BJ (cell line): ENCODE measurements at places on chromosomes 12 and 14.

GRCh38 chr12:115869604-115870003, 407.9 kb downstream of the MED13L start:
- DNase-seq = no peak

GRCh38 chr12:104172570-104172947, 34.5 kb upstream of the NFYB start:
- DNase-seq = no peak

DNA sequence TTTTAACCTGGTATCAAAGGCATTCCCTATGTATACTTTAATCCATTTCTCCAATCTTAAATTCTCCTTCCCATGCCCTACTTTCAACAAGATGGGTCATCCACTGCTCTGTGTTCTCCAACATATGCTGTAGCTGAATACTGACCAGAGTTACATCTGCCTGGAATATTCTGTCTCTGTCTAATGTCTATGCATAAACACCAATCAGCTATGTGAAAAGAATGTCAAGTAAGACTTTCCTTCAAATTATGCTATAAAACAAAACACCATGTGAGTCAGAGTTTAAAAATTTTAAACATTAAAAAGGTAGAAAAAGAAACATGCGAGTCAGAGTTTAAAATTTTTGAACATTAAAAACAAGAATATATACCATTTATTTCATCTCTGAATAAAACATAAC, 19.3 kb downstream of the NT5DC3 start:
- no peak for DNase-seq

DNA sequence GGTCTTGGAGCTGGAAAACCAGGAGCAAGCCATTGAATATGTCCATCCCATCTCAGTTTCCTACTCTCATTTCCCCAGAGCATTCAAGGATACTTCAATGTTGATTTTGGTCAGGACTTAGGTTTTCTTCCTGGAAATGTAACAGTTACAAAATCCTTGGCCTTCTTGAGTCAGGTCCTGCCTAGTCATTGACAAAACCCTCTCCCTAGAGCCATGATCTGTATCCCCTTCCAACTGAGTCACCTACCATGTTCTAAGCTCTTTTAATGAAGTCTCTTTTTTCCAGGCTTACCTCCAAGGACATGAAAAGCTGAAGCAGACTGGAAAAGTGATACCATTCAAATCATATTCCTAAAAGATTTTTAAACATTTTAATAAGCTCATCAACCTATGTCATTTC, 549.2 kb downstream of the GALC start:
- DNase-seq = no peak

DNA sequence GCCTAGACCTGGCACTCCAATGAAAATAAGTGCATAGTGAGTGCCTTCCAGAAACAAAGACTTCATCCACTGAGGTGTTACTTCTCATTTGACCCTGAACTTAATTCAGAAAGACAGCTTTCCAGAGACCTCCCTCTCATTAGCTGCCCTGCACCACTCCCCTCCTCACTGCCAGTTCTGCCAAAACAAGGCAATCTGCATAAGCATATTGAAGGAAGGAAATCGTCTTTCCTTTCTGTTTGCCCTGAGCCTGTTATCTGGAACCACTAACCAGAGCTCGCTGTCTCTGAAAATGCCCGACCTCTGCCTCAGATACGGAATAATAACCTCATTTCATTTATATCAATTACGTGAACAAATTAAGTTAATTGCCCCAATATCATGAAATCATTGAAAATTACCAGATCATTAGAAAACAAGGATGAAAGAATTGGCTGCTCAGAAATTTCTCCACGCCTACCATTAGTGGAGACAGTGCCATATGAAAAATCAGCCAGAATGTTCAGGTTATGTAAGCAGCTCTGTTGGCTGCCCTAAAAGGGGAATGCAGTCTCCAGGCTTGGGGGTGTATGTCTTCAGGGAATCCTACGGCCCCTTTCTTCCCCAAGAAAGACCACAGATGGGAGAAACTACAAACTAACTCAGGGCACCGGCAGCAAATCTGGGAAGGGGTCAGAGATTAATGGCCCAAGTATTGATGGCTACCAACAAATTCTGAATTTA, 149.9 kb upstream of the FKBP4 start:
- no peak for DNase-seq

DNA sequence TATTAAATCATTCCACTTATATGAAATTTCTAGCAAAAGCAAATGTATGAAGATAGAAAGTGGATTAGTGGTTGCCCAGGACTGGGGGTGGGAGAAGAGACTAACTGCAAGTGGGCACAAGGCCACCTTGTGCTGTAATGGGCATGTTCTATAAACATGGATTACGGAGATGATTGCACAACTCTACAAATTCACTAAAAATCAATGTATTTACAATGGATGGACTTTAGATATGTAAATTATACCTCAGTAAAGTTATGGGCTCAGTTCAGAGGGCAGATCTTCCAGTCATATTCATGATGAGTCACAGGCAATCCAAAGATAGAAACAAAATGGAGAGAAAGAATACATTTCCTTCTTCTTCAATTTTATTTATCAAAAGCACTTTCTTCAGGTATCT, 173.9 kb downstream of the NDUFA12 start:
- DNase-seq = no peak

GRCh38 chr12:110253176-110253575, 27.9 kb upstream of the ATP2A2 start:
- DNase-seq = no peak

DNA sequence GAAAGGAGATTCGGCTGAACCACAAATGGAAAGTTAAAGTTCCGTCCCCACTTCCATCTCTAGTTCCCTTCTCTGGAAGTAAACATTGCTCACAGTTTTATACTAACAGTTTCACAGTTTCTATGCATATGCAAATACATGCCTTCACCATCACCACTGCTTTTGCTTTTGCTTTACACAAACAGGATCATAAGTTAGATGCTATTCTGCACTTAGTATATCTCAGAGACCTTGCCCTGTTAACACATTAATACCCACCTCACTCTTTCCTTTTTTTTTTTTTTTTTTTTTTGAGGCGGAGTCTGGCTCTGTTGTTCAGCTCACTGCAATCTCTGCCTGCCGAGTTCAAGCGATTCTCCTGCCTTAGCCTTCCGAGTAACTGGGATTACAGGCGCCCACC, 890 bp downstream of the TEP1 start:
- no peak for DNase-seq

- DNase-seq = no peak
Observed at GRCh38 chr14:102490456-102490855, 19.1 kb downstream of the ANKRD9 start.

GRCh38 chr12:102314821-102315220, 117.2 kb upstream of the PMCH start:
- DNase-seq = no peak

DNA sequence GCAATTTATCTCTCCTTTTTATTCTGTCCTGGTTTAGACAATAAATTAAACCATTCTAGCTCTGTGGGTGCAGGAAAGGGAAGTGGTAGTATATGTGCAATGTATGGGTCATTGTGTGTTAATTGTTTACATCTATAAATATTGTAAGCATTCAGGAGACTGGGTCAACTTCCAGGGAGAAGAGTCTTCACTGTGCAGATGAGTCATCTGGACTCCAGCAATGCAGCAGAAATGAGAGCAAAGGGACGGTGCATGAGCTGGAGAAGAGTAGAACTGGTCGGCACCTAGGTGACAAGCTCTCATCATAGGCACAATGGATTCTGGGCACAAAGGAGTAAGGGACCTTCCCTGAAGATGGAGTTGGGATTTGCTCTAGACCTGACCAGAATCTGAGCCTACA, 211.1 kb upstream of the DAAM1 start:
- no peak for DNase-seq

DNA sequence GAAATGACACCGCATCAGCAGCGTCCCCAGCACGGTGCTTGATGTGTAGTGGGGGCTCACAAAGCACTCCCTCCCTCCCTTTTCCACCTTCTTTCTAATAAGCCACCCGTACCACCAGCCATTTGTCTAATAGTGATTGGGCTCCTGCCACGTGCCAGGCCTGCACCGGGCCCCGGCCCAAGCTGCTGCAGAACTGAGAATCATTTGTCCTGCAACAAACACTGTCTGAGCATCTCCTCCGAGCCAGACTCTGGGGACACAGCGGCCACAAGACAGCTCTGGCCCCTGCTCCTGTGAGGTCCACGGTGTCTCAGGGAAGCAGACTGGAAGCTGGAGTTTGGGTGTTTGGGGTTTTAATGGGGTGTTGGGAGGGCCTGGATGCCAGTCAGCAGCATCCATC, 43.9 kb downstream of the MVK start:
- DNase-seq = no peak

DNA sequence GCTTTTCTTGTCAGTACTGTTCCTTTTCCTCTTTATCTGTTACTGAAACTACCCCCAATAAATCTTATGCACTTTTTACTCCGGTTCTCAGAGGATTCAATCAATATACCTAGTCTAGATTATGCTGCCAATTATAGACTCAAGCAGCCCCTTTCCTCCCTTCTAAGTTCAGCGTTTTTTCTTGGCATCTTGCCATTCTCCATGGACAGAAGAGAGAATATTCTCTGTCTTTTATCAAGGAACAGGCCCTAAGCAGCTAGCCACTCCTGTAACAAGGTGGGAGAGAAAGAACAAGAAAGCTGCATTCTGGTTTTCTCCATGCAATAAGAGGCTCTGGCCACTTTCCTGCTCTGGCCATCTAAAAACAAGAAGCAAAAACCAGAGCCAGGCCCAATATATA, 263.0 kb upstream of the ALG10 start:
- DNase-seq = no peak

DNA sequence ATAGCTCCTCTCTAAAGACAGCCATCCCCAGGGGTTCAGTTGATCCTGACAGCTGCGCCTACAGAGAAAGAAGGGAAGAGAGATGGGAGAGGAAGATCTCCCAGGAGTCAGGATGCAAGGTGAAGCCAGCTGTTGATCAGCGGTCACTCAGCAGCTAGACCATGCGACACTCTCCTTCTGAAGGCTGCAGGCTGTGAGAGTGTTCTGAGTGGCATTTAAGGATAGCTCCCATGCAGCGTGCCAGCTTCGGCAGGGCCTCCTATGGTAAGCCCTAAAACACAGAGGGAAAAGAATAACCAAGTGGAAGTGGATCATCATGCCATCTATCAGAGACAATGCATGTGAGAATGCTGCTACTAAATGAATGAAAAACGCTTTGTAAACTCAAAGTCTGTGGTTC, 197.9 kb upstream of the NUDT4 start:
- DNase-seq = no peak

DNA sequence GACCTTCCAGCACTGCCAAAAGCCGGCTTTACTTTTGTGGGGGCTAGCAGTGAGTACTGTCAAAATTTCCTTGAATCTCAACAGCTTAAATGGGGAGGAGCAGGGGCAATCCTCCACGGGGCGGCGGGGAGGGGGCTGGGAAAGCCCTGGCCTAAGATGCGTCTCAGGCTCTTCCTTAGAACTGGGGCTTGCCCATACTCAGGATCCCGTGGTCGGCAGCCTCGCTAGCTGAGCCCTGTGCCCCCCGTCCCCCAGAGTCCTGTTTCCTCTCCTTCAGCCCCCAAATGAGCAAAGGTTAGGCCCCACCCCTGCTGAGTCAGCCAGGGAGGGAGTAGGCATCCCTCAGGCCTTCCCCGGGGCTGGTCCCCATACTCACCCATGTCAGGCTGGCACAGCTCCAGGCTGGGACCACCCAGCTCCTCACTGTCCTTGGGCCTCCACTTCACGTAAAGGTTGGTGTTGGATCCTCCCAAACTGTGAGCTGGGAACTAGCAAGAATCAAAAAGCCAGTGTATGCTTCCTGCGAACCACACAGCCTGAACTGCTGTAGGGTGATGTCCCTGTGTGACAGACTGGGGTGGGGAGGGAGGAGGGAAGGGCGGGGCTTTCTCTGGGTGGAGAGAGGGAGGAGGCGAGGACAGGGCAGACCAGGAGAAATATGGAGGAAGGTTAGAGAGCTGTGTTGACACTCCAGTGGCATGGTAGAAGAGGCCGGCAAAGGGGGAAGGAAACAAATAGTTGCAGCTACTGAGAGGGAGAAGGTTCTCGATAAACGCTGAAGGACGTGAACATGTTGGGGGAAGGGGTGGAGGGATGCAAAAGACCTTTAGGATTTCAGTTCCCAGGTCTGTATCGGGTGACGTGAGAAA, 5.9 kb upstream of the BAZ2A start:
- peak; percentile 53 for DNase-seq

DNA sequence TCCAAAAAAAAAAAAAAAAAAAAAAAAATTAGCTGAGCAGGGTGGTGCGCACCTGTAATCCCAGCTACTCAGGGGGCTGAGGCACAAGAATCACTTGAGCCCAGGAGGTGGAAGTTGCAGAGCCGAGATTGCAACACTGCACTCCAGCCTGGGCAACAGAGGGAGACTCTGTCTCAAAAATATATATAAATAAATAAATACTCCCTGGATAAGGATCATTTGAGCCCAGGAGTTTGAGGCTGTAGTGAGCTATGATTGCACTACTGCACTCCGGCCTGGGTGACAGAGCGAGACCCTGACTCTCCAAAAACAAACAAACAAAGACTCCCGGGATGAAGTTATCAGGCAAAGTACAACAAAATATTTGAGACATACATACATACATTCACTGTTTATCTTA, 3.3 kb upstream of the NAA25 start:
- DNase-seq = no peak

DNA sequence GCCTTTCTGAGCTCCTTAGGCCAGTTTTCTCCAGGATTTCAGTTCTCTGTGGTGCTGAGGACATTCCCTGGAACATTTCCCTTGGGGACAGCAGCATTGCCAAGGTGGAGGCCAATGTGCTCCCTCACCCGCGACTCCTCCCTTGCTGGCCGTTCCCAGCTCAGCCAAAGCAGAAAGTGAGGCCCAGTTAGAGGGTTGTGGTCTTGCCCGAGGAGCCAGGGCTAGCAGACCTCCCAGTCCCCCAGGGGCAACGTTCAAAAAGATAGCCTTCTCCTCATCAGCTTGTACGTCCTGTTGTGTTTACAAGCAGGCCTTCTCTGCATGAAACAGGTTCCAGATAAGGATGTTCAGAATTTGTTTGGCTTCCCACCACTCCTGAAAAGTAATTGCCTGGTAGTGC, 78.4 kb downstream of the SSPN start:
- DNase-seq = no peak

DNA sequence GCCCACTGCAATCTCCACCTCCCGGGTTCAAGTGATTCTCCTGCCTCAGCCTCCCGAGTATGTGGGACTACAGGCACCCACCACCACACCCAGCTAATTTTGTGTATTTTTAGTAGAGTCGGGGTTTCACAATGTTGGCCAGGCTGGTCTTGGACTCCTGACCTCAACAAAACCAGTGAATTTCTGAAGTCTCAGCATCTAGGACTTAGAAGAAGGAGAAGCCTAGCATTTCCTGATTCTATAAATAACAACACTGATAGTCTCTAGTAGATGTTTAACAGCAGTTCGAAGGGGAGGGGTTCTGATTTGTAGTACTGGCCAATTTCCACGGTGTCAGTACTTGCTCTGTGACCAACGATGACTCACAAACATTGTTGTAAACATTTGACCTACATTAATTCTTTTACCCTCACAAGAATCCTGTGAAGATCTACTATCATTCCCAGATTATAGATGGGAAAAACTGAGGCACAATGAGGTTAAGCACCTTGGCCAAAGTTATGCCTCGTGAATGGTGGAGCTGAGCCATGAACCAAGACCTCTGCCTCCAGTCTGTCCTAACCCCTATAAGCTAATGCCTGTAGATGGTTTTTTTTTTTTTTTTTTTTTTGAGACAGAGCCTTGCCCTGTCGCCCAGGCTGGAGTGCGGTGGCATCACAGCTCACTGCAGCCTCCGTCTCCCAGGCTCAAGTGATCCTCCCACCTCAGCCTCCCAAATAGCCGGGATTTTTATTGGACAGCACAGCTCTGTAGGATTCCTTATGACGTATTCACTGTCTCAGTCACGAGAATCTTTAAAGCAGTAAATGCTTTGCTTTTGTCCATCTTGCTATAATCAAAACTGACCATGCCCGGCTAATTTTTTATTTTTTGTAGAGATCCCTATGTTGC, 5.2 kb downstream of the P2RX4 start:
- peak; percentile 85 for DNase-seq
